Activated CD4-positive, alpha-beta T cell treated with anti-CD3 and anti-CD28 coated beads, Interleukin-2, amount 50 U/mL, for 16 hours (primary cell): ENCODE measurements at places on chromosomes 16 and 17.

DNA sequence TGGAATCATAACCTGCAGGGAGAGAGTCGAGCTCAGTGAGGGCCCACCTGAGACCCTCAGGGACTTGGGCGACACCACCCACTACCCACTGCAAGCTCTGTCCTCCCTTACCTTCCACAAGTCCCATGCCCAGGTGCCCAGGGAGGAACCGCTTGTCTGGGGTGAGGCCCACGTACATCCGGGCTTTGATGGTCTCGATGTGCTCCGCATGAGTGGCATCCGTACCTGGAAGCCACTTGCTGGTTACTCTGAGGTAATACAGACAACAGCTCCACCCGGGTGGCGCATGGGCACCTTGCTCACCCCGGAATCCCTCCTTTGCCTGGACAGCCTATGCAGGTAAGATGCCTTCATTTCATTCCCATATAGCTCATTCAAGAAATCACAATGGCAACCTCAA, 24.8 kb downstream of the MIEF2 start:
- DNase-seq: no peak

GRCh38 chr16:1450218-1450617, 5.9 kb upstream of the CCDC154 start:
- no peak for DNase-seq

DNA sequence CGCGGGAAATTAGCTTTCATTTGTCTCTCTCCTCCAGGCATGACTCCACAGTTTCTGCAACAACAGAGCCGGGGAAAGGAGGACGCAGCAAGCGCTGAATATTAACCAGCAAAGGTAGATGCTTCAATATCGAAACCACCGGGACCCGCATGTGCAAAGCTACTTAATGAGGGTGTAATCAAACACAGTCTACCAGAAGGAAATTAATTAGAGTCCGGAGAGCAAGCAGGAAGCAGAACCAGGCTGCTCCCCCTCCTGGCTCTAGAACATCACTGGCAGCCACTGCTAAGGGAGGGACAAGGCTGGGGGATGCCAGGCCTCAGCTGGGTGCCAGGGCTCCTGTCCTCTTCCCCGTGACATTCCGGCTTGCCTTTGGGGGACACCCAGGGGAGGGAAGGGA, 21.7 kb downstream of the LRRC75A start:
- DNase-seq: no peak

DNA sequence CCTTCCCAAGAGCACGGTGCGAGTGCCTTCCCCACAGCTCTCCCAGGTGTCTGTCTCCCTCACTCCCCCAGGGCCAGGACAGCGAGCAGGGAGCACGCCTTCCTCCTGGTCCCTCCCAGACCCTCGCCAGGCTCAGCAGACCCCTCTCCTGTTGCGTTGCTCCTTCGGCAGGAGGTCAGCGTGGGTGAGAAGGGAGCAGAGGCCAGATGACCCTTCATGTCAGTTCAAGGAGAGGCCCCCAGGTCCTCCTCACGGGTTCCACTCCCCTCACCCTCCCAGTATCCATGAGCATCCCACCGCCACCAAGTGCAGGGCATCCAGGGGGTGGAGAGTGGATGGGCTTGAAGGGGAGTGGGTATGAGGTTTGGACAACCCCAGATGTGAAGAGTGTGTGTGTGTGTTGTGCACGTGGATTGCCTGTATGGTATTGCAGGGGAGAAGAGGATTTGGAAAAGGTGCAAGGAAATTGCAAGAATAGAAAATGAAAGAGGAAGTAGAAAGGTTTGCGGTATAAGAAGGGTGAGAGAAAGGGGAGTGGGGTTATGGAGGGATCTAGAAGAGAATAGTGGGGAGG, 17.7 kb downstream of the SGCA start:
- DNase-seq: no peak

GRCh38 chr17:1509290-1509881, 7.0 kb downstream of the INPP5K start:
- no peak for DNase-seq

- DNase-seq: no peak
These were observed 1.4 kb downstream of the BBS2 start for GRCh38 chr16:56518425-56518824.

GRCh38 chr16:85526185-85526974, 86.7 kb upstream of the GSE1 start:
- DNase-seq: no peak

DNA sequence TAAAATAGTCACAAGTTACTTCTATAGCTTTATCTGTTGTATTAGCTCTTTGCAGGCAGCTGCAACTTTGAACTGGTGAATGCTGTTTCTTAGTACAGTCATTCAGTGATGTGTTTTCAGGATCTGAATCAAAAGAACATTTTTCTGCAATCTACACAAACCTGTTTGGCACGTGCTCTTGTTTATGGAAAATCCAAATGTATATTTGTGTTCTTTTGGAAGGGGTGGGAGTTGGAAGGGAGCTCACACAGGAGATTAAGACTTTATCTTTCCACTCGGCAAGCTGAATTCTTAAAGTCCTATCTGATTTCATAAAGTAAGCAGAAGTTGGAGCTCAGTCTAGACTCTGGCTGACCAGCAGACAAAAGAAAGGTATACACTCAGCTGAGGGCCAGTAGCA, 300.2 kb downstream of the MAP2K6 start:
- no peak for DNase-seq

DNA sequence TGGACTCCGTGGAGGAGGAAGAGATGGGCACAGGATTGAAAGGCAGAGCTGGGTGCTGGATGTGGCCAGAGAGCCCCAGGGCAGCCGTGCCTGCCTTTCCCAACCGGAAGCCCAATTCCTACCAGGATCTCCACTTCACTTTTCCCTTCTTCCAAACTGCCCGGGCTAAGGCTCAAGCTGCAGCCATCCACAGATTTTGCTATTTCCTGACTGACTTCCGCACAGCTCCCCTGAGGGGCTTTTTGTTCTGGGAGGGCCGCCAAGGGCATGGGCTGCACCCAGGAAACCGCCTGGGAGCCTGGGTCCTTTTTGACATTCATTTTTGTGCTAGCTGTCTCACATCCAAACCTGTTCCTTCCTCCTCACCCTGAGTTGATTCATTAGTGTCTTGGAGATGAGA, 4.2 kb downstream of the SHISA6 start:
- DNase-seq: no peak

DNA sequence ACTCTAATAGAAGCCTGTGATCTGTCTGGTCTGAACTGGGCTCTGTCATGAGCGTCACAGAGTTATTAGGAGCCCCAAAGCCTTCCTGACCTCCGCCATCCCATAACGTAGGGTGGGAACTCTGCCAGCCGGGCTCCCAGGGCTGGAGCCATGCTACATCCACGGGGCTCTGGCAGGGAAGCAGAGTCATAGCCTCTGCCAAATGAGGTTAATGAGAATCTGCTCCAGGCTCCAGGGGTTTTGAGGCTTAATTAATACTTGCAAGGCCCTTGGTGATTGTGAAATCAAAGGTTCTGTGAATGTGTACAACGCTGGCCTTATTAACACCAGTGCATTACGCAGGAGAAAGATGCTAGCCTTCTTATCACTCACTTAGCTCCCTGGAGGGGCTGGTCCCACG, 42.4 kb upstream of the ZFP90 start:
- DNase-seq: no peak

- DNase-seq: no peak
These were observed 155.5 kb downstream of the PMP22 start for GRCh38 chr17:15109608-15110007.

GRCh38 chr17:51150932-51151331, 2.4 kb upstream of the NME1 start:
- DNase-seq: no peak

- DNase-seq: no peak
These were observed 81.3 kb downstream of the GSG1L start for GRCh38 chr16:27982184-27982583.

GRCh38 chr16:6891496-6891895, 441.1 kb upstream of the RBFOX1 start:
- no peak for DNase-seq

DNA sequence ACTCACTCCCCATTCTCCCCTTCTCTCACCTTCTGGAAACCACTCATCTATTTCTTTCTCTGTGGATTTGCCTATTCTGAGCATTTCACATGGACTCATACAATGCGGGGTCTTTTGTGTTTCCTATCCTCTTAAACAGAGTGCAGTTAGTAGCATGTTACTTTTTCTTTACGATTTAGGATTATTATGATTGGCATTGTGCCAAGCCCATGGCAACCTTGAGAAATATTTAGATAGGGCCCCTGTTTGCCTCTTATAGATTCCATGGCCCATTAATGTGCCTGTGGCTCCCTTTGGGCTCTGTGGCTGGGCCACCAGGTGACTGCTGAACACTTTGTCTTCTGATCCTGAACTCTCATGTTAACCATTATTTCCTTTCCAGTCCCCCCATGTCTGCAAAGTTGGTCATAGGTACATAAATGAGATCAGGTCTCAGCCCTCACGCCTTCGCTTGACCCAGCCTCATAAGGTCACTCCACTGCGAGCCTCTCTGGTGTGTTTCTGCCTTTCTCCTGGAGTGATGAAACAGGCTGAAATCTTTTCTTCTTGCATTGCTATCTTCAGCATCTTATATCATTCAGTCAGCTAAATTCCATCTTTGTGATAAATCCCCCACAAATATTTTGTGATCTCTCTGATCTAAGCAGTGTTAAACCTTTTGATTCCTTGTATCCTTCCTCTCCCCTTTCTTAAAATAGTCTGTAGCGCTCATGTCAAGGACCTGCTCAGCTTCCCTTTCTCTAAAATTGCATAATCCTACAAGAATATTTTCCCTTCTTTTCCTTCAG, 44.0 kb downstream of the MYH3 start:
- DNase-seq: no peak

GRCh38 chr17:42389135-42389417, 834 bp upstream of the STAT3 start:
- DNase-seq: no peak

DNA sequence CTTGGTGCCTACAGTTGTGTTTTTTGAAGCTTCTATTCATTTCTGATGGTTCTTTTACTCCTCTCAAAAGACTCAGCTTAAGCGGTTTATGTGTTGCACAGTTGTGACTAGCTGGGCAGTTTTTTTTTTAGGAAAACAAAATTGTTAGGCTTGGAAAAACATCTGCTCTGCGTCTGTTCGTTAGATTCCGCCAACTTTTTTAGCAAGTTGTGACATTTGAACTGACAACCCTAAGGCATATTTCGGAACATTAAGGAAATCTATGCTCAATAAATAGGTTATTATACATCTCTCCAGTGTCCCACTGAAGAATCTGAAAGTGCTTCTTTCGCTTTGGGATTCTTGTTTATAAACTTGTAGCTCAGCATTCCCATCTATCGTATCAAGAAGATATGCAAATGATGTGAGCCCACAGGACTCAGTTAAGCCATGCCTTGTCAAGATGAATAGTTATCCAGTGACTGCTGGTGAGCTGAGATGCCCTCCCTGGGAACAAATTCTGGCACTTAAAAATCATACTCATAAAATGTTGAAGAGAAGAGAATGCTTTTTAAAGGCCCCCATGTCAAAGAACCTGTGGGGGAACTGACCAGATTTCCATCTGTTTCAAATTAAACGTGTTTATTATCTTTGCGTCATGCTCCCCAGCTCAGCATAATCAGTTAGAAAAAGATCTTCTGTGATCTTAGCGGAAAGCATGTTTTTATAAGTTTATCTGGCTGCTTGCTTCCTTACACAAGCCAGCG, 109.0 kb upstream of the FAM20A start:
- no peak for DNase-seq

GRCh38 chr16:53123747-53124146, 69.0 kb downstream of the CHD9 start:
- no peak for DNase-seq

DNA sequence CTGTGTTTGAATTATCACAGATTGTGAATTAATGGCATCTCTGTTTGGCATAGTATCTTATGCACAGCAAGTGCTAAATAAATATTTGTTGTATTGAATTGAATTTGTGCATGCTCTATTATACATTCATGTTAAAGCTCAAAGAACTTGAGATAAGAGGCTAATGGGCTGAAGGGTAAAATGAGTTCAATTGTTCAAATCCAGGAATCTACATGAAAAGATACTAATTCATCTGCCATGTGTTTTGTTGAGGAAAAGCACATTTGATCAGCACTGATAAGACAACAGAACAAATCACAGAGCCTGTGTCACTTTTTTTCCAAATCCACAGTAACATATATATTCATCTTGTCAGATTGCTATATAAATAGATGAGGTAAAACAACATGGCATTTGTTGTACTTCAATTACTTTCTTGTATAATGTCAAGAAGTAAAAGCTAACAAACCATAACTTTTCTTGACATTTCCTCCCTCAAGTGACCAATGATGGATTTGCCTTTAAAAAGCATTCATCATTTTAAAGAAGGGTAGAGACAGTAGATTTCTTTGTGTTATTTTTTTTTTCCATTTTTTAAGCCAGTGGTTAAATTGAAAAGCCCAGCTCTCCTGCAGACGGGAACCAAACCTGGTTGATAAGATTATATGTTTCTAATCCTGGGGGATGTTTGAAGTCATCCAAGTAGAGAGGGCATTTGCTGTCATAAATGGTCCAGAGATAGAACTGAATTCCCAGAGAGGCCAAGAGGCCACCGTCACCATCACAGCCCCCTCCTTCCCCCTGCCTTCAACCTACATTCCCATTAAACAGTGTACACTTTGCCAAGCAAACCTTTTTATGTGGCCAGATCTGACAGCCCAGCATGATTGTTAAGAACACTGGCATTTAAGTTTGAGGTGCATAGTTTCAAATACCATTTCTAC, 123.0 kb downstream of the CHD9NB start:
- DNase-seq: no peak

DNA sequence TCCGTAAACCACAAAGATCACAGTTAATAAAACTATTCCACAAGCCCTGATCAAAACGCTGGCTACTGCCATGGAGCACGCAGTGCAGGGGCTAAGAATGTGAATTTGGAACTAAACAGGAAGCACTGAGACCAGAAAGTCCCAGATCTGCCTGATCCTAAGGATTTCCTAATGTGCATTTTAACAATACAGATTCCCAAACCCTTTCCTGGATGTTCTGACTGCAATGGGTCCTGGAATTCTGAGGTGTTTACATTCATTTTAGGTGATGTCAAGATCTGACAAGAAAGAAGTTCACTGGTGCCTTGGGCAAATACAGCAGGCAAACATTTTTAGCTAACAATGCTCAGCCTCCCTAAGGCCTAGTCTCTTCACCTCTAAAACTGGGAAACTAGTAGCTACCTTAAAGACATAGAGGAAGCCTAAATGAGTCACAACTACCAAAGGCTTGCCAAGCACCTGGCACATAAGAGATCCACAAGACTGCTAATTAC, 10.3 kb downstream of the NSMCE1 start:
- no peak for DNase-seq

DNA sequence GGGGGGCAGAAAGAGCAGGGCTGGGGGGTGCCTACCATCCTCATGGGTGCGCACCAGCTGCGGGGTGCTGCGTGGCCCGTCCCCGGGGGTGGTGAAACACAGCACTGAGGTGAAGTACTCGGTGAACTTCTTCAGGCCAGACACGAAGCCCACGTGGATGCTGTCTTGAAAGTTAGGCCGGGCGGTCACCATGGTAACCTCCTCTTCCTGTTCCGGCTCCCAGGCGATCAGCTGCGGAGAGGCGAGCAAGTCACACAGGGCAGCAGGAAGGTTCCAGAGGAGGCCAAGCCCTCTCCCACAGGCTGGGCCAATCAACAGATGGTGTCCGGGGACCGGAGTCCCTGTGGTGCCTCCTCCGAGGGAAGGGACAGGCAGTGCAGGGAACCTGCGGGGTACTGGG, 90.1 kb upstream of the CDC42EP4 start:
- DNase-seq: no peak
